HT1080 (cell line): ENCODE measurements at places on chromosomes 5 and 9. TPM values are rescaled to one million over a fixed set of nuclear protein-coding genes. Genes with fewer than 3 reads are reported as not detected.

GRCh38 chr9:92140074-92140753 is 25.0 kb upstream of the SPTLC1 start:
- peak; percentile 72 for DNase-seq

GRCh38 chr9:36424289-36425055 is 24.4 kb upstream of the RNF38 start:
- DNase-seq, result no peak

- DNase-seq, result peak; percentile 36
Observed at GRCh38 chr5:146426853-146427618, 20.1 kb upstream of the TCERG1 start.

DNA sequence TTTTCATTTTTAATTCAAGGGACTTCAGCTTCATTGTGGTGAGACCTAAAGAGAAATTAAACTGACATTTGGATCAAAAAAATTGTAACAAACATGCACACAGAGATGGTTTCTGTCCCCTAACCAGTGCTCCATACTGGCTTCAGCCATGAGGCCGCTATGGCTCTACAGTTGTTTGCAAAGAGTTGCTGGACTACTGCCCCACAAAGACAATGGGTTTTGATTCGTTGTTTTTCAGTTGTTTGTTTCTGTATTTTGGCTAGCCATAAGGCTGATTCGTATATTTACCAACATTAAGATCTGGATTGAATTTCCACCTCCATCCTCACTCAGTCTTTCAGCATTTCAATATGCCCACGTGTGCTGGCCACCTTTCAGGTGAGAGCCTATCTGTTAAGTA is 163.7 kb upstream of the KIF2A start:
- no peak for DNase-seq

The ZDHHC11B gene
- 0.40 TPM in 1 of 2 replicates, not detected in the other for total RNA-seq

DNA sequence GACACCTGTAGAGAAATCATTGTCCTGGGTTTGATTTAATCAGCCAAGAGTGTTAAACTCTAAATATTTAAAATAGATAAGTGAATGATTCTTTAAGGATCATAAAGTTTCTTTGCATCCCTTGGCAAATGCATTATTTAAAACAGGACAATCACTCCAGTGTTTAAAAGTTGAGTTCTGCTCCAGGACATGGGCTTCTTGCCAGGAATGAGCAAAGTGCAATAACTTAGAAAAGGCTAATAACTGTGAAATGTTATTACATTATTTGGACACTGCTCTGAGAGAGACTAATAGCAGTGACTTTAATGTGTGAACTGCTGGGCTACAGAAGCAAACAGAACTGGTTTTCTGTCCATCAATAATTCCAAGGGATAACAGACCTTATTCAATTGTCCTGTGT is 283.3 kb downstream of the GABRB2 start:
- no peak for DNase-seq

DNA sequence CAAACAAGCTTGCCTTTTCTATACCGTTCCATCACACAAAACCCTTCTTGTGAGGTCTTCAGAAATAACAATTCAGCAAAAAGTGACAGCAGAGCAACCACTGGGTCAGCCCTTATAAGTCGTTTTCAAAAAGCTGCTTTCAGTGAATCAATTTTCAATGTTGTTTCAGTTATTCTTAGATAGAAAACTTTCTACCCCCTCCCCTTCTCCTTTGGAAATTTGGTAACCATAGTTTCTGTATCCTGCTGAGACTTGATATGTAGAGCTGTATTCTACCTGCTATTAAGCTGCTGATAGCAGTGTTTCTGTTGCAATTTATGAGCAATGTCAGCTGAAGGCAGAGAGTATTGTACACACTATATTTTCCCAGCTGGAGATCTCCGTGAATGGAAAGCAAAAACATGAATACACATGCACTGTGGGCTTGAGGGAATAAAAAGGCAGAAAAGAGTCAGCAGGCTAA is 75.7 kb downstream of the ZNF608 start:
- DNase-seq, result no peak

- DNase-seq, result peak; percentile 51
Observed at GRCh38 chr9:103713631-103714030, 380.5 kb upstream of the SMC2 start.

- DNase-seq, result no peak
Observed at GRCh38 chr5:147084702-147085101, 150.1 kb upstream of the STK32A start.

- DNase-seq, result peak; percentile 85
Observed at GRCh38 chr5:7321724-7322123, 74.2 kb upstream of the ADCY2 start.

DNA sequence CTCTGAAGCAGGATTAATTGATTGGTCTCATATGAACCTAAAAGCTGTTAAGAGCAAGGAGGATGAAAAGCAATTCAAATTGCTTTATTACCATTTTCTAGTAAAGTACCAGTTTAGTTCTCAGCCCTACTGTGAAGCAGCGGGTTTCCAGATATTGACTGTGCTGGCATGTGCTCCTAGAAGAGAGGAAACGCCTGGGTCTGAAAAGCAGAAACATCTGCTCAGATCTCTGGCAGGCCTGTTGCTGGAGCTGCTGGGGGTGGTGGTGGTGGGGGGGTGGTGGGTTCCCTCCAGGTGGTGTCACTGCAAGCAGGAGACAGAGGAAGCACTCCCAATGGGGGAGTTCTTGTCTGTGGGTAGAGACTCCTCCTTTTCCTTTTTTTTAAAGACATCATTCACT is 105.5 kb upstream of the ZNF462 start:
- DNase-seq, result no peak

DNA sequence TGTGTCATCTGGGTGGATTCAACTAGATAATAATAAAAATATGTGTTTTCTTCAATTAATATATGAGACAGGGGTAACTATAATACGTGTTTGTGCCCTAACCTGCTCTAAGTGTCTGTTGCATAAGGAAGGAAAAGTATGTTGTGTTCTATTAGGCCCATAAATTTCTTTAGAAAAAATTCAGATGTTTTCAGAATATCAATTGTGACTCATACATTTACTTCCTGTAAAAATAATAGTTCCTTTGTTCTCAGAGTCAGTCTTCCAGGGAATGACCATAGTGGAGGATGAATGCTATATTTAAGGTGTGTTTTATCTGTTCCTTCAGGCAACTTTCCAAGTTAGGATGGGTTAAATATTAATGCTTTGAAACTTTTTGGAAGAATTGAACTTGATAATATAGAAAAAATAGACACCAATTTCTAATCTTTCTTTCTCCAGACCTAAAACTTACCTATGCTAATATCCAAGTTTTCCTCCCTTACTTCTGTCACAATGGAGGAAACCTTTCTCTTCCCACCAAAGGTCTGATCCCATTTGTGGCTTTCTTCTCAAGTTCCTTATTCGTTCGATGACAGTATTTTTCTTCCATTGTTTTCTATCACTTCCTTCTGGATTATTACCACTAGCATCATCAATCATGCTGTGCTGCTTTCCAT is 49.9 kb downstream of the ISL1 start:
- peak; percentile 82 for DNase-seq

The RARS1 gene
- total RNA-seq, result 256 and 263 TPM in 2 replicates

The PDZD2 gene
- 0.87 and 1.1 TPM in 2 replicates for total RNA-seq

DNA sequence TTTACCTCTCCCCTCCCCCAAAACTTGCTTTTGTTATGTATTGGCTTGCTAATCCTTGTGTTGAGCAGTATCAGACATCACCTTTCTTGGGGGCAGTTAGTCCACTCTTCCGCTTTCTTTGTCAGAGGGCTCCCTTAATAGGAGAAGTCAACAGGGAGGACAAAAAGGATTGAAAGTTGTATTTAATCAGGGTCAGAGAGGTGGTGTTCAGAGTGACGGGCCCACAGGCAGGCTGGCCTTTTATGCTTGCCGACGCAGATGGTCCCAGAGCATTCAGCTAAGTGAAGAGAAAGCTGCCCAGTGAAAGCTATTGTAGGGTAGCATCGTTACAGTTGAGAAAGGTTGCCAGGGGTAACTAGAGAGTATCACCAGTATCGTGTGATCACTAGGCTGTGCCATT is 131.1 kb downstream of the ZCCHC7 start:
- no peak for DNase-seq

DNA sequence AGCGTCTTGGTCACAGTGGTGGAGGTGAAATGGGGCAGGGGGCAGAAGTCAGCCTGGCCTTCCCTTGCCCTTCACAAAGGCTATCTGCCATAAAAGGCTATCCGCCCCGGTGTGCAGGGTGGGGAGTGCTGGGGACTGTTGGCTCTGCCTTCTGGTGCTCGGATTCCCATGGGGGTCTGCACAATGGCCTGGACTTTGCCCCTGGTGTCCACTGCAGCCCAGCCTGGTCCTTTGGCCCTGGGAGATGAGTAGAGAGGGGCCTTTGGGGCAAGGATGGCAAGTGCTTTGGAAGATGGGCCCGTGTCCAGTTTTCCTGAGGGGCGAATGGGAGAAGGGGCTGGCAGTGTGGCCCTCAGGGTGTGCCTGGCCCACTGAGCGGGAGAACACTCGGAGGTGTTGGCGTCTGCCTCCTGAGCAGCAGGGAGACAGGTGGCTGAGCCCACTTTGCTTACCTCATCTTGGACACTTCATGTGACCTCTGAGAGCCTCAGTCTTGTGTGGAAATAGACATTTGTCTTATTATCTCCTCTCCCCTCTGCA is 69.9 kb downstream of the HSPA4 start:
- DNase-seq, result no peak

DNA sequence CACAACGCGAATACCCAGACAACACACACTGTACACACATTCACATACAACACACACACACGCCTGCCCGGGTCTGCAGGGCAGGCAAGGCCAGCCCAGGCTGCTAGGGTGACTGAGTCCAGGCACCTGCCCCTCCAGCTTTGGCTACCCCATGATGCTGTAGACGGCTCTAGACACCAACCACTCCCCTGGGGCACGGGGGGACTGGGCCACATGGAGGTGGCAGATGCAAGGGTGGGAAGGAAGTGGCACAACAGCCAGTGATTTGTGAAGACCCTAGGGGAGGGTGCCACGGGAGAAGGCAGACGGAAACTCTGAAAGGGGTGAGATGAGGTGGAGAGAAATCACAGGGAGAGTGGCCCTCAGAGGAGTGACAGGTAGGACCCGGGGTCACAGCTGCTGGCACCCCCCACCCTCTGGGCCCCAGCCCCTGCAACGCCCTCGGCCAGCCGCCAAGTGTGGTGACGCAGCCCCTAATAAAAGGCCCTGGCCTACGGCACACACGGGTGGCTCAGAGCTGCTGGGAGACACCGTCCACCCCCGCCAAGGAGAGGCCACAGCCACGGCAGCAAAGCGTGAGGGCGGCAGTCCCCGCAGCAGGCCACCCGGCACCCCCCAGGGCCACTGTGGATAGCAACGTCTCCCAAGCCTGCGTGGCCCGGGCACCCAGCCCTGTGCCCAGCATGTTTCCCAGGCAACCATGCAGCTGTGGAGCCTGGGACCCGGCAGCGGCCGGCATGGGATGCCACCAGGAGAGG is 6.6 kb upstream of the CCDC187 start:
- DNase-seq, result no peak

DNA sequence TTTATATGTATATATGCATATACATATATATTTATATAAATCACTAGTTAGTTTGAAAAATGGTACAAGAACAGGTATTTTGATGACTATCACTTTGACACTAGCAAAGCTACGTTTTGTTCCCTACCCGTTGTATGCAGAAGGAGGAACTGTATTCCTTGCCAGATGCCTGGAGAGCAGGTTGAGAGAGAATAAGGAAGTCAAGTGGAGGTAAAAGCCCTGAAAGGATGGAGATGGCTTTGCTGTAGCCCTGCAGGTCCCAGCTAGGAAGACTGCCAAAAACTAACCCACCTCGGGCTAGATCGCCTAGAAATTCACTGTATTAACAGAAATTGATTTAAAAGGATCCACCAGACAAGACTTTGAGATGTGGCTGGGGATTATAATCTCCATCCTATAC is 229.3 kb downstream of the RFX3 start:
- DNase-seq, result no peak

DNA sequence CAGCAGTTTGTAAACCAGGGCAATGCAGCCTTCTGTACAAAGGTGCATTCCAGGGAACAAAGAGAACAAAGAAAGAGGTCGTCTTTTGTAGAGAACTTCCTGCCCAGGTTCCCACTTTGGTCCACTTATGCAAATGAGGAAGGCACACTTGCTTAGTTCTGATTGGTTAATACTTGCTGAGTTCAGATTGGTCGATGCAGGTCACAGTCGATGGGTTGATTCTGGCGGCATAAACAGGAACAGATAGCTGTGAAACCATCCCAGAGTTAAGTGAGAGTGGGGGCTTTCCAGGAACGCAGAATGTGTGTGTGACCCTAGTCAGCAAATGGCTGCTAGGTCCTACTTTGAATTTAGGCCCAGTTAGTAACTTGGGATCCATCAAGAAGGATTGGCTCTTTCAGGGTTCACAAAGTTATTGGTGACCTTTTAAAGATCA is 1.8 kb upstream of the ADAMTS13 start:
- no peak for DNase-seq

The PDCD1LG2 gene
- total RNA-seq, result 4.0 and 4.5 TPM in 2 replicates

- DNase-seq, result peak; percentile 63
Observed at GRCh38 chr5:137696481-137696880, 39.4 kb downstream of the KLHL3 start.

GRCh38 chr5:15290953-15291352 is 209.0 kb upstream of the FBXL7 start:
- DNase-seq, result peak; percentile 52

The EMB gene
- total RNA-seq, result 14.2 and 18.5 TPM in 2 replicates

DNA sequence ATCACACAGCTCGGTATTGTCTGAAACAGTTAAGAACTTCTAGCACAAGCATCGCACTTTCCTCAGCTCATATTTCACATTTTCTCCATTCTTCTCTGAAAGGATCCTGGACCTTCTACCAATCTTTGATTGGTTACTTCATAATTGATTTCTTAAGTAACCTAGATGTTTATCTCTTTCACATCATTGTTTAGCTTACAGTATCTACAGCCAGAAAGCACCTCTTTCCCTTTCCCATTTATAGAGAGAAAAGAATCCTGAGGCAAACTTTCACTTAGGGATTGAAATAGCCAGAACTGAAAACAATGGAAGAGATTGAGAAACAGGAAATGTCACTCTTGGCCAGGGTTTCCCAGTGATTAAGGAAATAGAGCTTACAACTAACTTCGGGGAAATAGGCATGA is 2.5 kb downstream of the IL33 start:
- peak; percentile 23 for DNase-seq

GRCh38 chr5:54742417-54742891 is 224.9 kb downstream of the SNX18 start:
- DNase-seq, result peak; percentile 44

DNA sequence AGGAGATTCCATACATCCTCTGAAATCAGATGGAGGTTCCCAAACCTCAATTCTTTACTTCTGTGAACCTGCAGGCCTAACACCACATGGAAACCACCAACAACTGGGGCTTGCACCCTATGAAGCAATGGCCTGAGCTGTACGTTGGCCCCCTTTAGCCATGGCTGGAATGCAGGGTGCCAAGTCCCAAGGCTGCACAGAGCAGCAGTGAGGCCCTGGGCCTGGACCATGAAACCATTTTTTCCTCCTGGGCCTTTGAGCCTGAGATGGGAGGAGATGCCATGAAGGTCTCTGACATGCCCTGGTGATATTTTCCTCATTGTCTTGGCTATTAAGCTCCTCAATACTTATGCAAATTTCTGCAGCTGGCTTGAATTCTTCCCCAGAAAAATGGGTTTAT is 983.8 kb downstream of the CDH9 start:
- DNase-seq, result no peak

The FREM1 gene
- 0.05 and 0.10 TPM in 2 replicates for total RNA-seq

GRCh38 chr5:76490960-76491359 is 87.9 kb downstream of the IQGAP2 start:
- DNase-seq, result no peak

- DNase-seq, result no peak
Observed at GRCh38 chr9:113910036-113910639, 34.0 kb downstream of the ZNF618 start.
